ENCODE measurements at places on chromosomes 2 and 18.

DNA sequence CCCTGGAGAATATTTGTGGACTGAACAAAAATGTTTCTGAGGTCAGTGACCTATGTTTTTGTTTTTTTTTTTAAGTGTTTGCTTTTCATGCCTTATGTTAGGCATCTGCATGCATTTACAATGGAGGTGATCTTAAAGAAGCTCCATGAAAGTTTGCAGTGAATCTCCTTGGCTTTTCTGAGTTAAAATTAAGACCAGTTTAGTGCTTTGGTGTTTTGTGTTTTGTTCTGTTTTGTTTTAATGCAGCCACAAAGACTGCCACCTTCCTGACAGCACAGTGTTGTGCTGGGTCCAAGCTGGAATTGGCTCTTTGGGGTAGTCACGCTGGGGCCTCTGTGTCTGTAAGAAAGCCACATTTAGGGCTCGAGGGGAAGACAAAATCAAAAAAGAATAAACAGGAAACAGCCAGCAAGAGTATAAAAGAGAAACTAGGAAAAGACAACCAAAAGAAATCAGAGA is 396.2 kb downstream of the ARHGAP15 start:
- DNase-seq = peak; percentile 56

DNA sequence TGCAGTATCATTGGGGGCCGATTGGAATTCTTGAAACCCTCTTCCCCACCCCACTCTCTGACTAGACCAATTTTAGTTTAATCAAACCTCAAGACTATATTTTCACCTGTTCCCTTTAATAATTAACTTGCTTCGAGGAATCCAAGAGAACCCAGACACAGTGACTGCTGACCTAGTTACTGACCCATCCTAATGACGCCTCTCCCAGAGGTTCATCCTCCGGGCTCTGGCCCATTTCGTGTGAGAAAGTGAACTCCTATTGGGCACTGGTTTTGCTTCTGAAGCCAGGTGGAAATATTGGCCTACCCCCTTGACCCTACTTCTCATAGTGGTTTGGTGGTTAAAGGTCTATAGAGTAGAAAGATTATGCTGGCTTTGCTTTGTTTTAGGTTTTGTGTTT is 39.9 kb downstream of the RPL37A start:
- no peak for DNase-seq

- no peak for DNase-seq
Measured at GRCh38 chr2:156653675-156654074, 217.5 kb downstream of the GPD2 start.

DNA sequence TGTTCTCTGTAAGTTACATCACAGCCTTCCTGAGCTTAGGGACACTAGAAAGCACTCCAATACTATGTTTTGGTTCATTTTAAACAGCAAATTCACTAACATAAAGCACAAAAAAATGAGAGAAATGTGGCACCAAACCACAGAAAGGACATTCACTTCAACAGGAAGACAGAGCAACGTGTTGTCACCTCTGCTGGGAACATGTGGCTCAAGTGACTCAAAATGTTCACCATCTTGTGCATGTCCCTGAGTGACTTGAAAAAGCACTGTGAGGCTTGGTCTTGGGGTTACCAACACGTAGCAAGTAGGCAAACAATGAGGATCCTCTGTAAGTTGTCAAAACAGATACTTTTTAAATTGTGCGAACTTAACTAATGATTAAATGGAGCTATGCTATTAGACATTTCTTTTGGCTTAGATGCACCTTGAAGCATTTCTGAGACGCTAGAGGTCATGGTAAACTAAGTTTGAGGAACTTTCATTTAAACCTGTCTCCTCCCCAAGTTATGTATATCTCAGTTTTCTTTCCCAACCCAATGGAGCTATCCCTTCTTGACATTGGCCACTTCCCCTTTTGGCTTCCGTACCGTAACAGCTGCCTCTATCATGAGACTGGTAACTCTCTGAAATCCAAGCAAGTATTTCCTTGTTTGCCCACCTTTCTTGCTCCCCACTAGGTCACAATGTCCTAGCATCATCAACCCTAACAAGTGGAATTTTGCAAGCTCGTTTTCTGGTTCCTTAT is 14.0 kb upstream of the ST6GAL2 start:
- no peak for DNase-seq

DNA sequence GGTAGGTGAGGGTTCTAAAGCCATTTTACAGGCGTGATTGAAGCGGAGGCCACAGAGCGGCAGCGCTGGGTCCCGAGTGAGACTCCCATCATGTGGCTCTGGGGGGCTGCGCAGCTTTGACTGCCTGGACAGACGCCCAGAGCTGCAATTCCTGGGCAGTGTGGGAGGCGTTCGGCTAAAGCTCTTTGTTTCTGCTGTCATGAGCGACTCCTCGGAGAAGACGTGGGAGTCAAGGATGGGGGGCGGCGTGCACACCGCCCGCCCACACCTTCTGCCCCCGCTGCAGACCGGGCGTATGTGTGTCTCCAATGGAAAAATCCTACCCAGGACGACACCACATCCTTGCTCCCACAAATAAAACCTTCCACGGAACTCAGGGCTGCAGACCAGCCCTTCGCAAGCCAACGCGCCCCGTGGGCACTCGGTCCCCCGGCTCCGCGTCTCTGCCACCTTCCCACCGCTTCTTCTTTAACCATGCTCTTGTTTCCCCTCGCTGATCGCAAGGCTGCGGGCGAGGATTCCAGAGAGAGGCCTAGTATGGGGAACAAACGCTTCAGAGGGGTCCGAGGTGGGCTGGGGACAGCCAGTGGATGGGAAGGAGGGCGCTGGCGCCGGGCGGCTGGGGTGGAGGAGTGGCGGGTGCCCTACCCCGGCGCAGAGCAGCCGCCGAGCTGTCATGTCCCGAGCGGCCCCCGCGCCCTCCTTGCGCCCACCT is 680 bp upstream of the LBH start:
- DNase-seq = peak; percentile 66

DNA sequence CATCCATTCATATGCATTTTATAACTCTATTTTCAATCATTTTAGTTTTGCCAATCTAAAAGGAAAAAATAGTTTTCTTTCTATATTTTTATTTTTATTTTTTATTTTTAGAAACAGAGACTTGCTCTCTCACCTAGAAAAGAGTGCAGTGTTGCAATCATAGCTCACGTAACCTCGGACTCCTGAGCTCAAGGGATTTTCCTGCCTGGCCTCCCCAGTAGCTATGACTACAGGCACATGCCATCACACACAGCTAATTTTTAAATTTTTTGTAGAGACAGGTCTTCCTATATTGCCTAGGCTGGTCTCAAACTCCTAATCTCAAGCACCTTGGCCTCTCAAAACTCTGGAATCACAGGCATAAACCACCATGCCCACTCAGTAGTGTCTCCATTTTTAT is 125.5 kb upstream of the XIRP2 start:
- DNase-seq = no peak
